ENCODE measurements at places on chromosomes 2 and 18. TPM values are rescaled to one million over a fixed set of nuclear protein-coding genes. Genes with fewer than 3 reads are reported as not detected.

Gene ADAM23
- 34.6 TPM for total RNA-seq

Gene UGT1A8
- total RNA-seq, result not detected

Gene IL1RL1
- 4.8 TPM for total RNA-seq

GRCh38 chr2:116988303-116988702, 826.2 kb upstream of the DDX18 start:
- no peaks in the 10 kb centered on the region for H3K4me1 ChIP-seq
- no peak overlapping the region for H3K4me3 ChIP-seq
- H3K36me3 ChIP-seq, result no peaks in the 10 kb centered on the region
- H3K27me3 ChIP-seq, result no peaks in the 10 kb centered on the region

GRCh38 chr18:49098386-49098785, 147.6 kb upstream of the SMAD7 start:
- peaks cover 11% of the 10 kb centered on the region for H3K4me1 ChIP-seq
- no peak overlapping the region for H3K4me3 ChIP-seq
- DNase-seq, result no peak
- H3K27me3 ChIP-seq, result no peaks in the 10 kb centered on the region
- no peaks in the 10 kb centered on the region for H3K36me3 ChIP-seq

- no peak overlapping the region for H3K27ac ChIP-seq
- no peak overlapping the region for H3K4me3 ChIP-seq
- H3K4me1 ChIP-seq, result no peaks in the 10 kb centered on the region
Measured at GRCh38 chr2:76610451-76610850, 899.7 kb upstream of the GCFC2 start.

DNA sequence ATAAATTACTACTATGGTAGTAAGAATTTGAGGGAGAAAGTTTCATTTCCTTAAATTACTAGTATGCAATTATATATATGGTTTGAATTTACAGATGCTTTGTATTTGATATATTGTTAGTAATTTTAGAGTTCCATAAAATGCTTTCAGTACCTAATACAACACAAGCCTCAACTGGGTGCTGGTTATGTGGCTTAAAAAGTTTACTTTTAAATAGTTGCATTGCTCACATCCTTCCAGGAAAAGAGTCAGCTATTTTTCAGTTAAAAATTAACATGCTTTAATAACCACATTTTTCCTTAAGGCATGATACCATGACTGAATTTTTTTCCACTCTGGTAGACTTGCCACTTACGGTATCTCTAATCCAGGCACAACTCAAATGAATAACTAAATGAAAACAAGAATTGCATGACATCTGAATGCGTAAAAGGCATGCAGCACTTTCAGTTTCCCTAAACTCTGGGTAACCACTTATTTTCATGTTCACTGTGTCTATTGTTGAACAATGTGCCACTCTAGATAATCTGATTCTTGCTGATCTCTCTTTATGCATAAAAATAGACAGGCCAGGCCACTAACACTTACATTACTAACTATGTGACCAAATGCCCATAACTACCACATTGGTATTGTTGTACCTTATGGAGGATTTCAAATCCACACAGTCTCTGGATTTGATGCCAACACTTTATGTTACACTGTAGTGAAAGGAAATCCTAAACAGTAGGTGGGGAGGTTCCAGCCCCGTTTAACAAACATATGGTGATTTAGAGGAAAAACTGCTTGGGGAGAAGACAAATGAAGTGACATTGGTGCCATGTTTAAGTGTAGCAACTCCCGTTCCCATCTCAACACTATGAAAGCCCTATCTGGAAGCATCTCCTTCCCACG, 35.5 kb upstream of the SLC35F5 start:
- DNase-seq, result no peak
- no peak overlapping the region for H3K4me3 ChIP-seq
- peaks cover 9% of the 10 kb centered on the region for H3K4me1 ChIP-seq
- no peak overlapping the region for H3K27ac ChIP-seq
- H3K36me3 ChIP-seq, result no peaks in the 10 kb centered on the region

DNA sequence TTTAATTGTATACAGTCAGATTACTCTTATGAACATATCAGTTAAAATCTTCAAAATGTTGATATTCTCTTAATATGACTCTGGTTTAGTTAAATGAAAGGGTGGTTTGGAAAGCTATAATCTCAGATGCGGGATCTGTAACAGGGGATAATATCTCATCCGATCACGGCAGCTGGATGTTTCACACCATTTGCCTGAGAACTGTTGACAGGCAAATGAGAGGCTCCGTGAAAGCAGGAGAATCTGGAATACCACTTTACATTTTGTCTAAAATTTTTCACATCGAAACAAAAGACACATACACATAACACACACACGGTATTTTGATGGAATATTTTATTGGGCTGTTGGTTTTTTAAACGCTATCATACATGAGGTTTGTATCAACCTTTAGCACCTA, 518.6 kb upstream of the SLC39A10 start:
- no peaks in the 10 kb centered on the region for H3K4me1 ChIP-seq
- no peak for DNase-seq
- no peak overlapping the region for H3K4me3 ChIP-seq
- no peaks in the 10 kb centered on the region for H3K36me3 ChIP-seq
- H3K27ac ChIP-seq, result no peak overlapping the region
- no peaks in the 10 kb centered on the region for H3K27me3 ChIP-seq

GRCh38 chr2:237440819-237441281, 26.9 kb upstream of the COL6A3 start:
- H3K4me1 ChIP-seq, result peaks cover 21% of the 10 kb centered on the region
- H3K4me3 ChIP-seq, result no peak overlapping the region
- no peaks in the 10 kb centered on the region for H3K27me3 ChIP-seq

GRCh38 chr2:233470011-233470687, 96.4 kb downstream of the USP40 start:
- no peaks in the 10 kb centered on the region for H3K27me3 ChIP-seq
- no peak for DNase-seq
- H3K36me3 ChIP-seq, result peaks cover 50% of the 10 kb centered on the region
- H3K27ac ChIP-seq, result peak overlapping the region; percentile 59
- H3K4me1 ChIP-seq, result no peaks in the 10 kb centered on the region

DNA sequence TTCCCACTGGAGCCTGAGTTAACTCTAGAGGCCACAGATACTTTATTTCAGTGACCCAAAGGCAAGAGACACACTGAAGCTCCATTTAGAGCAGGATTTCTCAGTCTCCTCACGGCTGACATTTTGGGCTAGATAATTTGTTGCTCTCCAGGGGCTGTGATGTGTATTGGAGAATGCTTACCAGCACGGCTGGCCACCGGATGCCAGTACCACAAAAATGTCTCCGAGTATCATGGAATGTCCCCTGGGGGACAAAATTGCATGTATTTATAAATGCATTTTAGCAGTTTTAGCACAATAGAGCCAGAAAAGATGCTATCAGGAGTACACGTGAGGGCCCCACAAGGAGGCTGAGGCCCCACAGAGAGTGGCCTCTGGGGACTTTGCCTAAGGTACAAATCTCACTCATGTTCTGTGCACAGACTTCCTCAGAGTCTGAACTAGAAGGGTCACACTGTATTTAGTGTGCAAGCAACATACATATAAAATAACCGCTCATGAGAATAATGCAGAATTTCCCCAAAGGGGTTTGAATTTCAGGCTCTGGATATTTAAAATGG, 20.5 kb upstream of the DCC start:
- no peaks in the 10 kb centered on the region for H3K4me1 ChIP-seq
- DNase-seq, result no peak
- no peaks in the 10 kb centered on the region for H3K27me3 ChIP-seq
- H3K4me3 ChIP-seq, result no peak overlapping the region
- no peak overlapping the region for H3K27ac ChIP-seq
- H3K36me3 ChIP-seq, result no peaks in the 10 kb centered on the region
